RKO (cell line): ENCODE measurements at places on chromosomes 6 and 20.
A peak's percentile ranks its signal among the peaks of the same experiment; 100 is the strongest.

- no peak for DNase-seq
Measured at GRCh38 chr20:45017857-45018256, 51.5 kb downstream of the STK4 start.

DNA sequence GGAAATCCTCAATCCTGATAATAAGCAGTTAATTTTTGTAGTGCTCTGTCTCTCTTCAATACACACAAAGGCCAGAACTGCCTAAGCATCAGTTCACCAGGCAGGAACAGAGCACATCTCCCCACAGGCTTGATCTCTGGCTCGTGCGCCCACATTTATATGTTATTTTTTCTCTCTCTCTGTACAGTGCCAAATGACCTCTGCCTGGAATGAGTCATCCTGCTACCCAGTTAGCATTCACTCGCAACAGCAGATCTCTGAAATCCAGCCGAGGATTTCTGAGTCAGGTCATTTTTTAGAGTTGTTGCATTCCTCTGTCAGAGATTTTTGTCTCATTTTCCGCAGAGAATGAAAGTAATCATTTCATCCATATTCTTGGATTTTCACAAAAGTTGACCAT, 107.1 kb downstream of the COL12A1 start:
- peak; percentile 81 for DNase-seq

DNA sequence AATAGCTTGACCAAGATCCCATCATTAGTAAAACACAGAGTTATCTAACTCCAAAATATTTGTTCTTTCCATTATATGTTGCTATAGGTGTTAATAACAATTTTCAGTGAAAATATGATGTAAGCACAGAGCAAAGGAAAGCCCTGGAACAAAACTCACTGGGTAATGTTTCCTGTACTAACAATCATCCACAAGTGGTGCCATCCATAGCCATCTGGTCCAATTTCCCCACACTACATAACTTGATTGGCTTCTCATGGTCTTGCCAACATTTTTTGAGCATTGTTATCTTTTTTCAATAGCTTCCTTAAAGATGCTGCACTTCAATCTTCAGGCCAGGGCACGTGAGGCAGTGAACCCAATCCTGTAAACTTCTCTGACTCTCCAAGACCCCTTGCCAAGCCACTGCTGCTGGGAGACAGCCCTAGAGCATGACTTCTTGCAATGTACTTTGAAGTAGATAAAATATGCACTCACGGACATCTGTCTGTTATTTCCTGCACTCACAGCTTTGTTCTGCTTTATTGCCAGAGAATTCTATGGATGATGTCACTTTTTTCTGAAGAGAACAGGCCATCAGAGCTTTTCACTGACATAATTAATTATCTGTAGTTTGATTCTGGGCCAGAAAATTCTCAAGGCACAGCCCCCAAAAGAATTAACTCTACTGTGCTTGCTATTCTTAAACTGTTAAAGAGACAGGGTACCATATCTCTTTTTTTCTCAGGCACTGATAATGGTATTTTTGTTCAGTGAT, 97.5 kb upstream of the TMEM30A start:
- DNase-seq = no peak

- DNase-seq = no peak
Measured at GRCh38 chr6:167212713-167213005, 54.9 kb upstream of the GPR31 start.

GRCh38 chr20:32674362-32674789, 635 bp upstream of the C20orf203 start:
- DNase-seq = peak; percentile 44

- no peak for DNase-seq
Measured at GRCh38 chr6:14966906-14967711, 278.8 kb upstream of the JARID2 start.

- no peak for DNase-seq
Measured at GRCh38 chr6:6858533-6858982, 249.2 kb upstream of the RREB1 start.

DNA sequence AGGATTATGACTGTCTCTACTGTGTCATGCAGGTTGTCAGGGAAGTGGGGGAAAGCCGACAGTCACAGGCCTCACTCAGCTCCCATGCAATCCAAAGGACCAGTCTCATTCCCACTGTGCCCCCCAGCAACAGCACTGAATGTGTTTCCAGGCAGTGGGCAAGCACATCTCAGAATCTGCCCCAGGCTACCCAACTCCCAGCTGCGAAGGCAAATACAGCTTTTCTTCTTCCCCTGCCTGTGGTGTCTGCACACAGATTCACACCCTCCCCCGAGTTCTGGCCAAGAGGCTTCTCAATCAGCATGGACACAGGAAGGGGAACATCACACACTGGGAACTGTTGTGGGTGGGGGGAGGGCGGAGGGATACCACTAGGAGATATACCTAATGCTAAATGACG, 75.3 kb downstream of the SNAP91 start:
- DNase-seq = no peak

DNA sequence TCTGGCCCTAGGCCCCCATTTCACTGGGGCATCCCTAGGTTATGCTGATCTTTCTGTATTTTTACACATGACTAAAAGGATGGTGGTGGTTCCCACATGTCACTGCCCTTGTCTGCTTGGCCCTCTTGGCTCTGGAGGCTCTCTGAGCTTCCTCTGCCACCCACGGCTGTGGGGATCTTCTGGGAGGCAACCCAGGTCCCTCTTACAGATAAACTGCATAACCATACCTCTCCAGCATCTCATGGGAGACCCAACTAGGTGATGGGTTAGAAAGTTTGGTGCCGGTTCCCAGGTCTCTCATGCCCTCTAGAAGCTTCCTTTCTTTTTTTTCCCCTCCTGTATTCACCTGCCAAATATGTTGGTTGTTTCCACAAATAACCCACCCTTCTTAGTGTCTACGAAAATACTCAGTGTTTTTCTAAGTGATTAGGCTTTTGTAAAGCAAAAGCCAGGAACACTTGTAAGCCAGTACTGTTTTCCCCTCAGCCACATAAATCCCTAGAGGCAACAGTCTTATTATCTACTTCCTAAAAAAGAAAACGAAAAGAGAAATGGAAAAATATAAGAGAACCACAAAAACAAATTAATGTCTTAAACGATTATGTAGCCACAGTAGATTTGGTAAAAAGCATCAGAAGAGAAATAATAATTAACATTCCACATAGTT, 71.7 kb upstream of the SMLR1 start:
- DNase-seq = no peak

DNA sequence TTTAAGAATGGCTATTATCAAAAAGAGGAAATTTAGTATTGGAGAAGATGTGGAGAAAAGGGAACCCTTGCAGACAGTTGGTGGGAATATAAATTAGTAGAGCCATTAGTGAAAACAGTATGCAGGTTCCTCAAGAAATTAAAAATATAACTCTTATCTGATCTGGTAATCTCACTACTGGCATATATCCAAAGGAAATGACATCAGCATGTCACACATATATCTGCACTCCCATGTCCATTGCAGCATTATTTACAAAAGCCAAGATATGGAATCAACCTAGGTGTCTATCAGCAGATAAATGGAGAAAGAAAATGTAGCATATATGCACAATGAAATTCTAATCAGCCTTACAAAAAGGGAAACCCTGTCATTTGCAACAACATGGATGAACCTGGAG, 2.6 kb downstream of the SIRPG start:
- no peak for DNase-seq

- no peak for DNase-seq
Measured at GRCh38 chr6:98380589-98380988, 453.8 kb upstream of the POU3F2 start.

DNA sequence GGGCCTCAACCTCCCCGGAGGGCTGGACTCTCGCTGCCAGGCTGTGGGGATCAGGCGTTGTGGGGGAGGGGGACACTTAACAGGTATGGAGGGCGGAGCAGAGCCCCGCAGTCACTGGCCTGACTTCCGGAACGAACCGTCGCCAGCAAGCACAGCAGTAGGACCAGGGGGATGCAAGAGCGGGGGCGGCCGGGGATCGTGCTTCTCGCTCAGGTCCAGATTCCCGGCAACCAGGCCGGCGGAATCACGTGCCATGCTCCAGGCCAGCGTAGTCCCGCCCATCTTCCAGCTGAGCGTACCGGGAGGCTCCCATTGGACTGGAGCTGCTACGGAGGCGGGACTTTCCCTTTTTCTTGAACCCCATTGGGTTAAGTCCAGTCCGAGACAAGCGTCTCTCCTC, 10.0 kb upstream of the POU5F1 start:
- no peak for DNase-seq

- no peak for DNase-seq
Measured at GRCh38 chr6:17388365-17388764, 5.0 kb upstream of the CAP2 start.

DNA sequence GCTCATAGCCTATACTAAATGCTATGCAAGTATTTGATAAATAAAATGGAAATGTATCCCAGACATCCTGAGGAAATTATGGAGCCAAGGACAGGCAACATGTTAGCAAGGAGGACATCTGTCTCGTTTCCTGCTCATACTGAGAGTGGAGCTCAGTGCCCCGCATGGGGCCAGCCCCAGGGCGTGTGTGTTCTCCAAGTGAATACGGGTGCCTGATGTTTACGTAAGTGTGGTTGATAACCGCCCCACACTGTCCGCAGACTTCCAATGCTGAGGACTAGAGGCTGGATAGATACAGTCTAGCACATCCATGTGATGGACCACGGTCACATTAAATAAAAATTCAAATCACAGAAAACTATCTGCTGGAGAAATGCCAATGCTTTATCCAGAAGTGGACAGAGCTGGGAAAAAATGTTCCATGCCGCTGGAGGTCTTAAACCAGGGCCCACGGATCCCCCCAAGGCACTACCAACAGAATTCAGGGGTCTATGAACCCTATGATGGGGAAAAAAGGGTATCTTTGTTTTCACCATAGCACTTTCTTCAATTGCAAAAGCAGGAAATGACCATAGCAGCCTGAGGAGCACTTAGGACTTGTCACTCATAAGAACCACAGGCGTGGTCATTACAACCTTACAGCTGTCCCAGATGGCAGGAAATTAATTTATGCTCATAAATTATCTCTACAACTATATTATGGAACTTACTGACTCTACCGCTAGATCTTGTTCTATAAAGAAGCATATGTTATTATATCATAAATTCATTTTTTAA, 24.9 kb downstream of the TGM2 start:
- no peak for DNase-seq

- no peak for DNase-seq
Measured at GRCh38 chr6:125784365-125784764, 6.4 kb upstream of the NCOA7 start.

GRCh38 chr6:143059663-143060353, 881 bp upstream of the AIG1 start:
- peak; percentile 81 for DNase-seq

GRCh38 chr20:23407781-23408464, 13.4 kb downstream of the NAPB start:
- DNase-seq = no peak

GRCh38 chr6:90764001-90764400, 177.1 kb upstream of the MAP3K7 start:
- no peak for DNase-seq

- DNase-seq = no peak
Measured at GRCh38 chr6:71420693-71421328, 132.2 kb downstream of the OGFRL1 start.

DNA sequence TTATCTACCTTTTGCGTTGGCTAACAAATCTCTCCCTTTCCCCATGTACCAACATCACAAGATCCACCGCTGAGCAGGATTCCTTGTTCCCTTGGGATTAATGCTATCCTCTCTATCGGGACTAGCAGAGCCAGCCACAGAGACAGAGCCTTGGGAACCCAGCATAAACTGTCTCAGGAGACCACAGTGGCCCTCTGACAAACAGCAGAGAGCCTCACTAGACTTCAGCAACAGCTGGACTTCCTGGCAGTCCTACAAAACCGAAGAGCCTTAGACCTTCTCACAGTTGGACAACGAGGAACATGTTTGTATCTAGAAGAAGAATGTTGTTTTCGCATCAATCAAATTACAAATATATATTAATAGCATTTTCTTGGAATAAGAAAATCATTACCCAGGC, 39.6 kb upstream of the POU5F1 start:
- DNase-seq = no peak

GRCh38 chr6:37225350-37226169, 32.0 kb upstream of the TBC1D22B start:
- DNase-seq = no peak

- DNase-seq = no peak
Measured at GRCh38 chr6:55524441-55524840, 54.6 kb downstream of the HMGCLL1 start.

- peak; percentile 99 for DNase-seq
Measured at GRCh38 chr20:50513169-50514034, 3.2 kb downstream of the PTPN1 start.

DNA sequence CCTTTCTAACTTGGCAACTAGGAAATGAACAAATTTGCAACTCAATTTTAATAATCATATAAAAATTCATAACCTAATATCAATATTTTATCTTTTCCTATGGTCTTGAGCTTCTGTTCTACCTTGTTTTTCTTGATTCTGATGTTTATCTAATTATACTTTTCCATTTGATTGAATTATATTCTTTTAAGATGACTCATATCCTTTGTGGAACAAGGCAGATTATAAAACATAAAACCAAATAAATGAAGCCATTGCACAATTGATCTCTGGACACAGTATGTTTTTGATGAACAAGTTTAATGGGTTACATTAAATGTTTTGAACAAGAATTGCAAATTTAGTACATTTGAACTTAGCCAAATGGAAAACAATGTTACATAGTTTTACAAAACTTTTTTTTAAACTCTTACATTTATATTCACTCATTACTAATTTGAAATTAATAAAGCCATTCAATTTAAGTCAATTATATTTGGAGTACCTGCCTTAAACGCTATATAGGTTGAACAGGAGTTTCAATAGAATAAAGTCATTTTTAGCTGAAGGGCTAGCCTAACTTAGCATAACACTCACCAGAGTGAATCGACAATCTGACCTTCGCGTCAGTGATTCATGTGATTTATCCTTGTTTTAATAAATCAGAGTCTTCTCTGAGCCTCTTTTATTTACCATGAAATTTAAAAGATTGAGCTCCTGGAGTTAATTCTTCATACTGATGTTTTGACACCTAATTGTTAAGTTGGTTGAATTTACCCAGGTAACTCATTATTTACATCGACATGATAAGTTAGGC, 3.8 kb downstream of the NCOA7 start:
- DNase-seq = no peak

DNA sequence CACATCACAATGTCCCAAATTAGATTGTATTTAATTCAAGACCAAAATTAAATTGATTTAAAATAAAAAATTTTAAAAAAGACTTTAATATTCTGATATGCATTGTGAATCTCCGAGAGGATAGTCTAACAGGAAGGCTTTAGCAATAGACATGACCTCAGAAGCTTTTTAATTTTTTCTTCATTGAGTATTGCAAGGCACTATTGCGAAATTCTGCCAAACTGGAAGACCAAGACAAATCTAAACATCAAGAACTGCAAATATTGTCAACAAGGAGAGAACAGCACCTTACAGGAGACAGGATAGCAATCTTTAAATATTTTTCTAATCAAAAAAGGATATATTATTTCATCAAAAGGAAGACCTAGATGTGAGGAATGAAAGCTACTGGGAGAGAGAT, 56.9 kb downstream of the BMP5 start:
- DNase-seq = no peak

DNA sequence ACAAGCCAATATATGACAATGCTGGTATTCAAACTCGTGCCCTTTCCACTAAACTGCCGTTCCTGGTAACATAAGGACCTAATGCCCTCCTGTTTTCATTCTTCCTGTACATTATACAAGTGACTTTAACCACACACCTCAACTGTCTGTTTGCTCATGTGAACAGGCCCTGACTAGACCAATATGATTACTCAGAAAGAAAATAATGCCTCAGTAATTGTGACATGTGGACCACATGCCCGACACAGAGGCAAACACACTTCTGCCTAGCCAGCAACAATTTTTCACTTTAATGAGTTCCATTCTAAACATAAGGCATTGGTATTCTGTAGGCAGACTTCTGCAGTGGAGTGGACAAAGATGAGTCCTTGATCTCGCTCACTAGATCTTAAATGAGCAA, 30.0 kb downstream of the SLC22A16 start:
- DNase-seq = no peak
